Hematopoietic multipotent progenitor cell (in vitro differentiated cells): ENCODE measurements at places on chromosomes 6 and 20.

- no peak for DNase-seq
Measured at GRCh38 chr6:10395704-10396546, 18.9 kb downstream of the TFAP2A start.

DNA sequence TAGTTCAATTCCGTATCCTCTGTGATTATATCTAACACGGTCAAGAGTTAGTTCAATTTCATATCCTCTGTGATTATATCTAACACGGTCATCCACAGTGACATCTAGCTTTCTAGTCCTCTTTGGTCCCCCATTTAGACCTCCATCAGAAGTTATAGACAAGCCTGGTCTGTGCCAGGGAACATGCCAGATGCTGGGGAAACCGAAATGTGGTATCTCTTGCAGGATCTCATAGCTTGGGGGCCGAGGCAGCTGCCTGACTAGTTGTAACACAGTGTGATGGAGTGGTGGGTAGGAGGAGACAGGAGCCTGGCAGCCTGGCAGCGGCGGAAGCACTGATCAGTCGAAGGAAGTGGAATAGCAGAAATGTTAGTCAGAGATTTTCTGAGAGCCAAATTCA lies 13.8 kb upstream of the SMOC2 start:
- no peak for DNase-seq

DNA sequence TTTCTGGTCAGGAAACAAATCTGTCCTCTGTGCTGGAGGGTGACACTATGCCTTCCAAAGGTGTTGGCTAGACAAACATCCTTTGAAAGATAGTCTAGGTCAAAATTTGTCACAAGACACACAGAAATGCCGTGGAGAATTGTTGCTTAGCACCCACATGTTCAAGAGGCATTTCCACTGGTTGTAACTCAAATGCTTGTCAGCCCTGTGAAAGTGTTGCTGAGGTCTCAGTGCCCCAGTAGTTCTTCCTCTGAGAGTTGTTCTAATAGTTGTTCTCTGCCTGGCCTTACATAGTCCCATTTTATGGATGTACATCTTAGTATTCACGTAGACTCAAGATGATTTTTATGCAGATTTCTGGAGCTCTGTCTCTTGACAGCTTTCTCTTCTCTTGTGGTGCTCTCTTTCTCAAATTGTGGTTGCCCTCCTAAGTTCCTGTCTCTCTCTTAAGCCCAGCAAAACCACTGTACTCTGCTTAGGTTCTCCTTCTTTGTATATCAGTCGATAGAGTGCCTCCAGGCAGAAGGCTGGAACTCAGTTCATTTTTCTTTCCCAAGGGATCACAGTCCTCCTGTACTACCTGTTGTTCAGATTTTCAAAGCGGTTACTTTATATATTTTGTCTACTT lies 39.5 kb upstream of the REV3L start:
- DNase-seq: no peak

DNA sequence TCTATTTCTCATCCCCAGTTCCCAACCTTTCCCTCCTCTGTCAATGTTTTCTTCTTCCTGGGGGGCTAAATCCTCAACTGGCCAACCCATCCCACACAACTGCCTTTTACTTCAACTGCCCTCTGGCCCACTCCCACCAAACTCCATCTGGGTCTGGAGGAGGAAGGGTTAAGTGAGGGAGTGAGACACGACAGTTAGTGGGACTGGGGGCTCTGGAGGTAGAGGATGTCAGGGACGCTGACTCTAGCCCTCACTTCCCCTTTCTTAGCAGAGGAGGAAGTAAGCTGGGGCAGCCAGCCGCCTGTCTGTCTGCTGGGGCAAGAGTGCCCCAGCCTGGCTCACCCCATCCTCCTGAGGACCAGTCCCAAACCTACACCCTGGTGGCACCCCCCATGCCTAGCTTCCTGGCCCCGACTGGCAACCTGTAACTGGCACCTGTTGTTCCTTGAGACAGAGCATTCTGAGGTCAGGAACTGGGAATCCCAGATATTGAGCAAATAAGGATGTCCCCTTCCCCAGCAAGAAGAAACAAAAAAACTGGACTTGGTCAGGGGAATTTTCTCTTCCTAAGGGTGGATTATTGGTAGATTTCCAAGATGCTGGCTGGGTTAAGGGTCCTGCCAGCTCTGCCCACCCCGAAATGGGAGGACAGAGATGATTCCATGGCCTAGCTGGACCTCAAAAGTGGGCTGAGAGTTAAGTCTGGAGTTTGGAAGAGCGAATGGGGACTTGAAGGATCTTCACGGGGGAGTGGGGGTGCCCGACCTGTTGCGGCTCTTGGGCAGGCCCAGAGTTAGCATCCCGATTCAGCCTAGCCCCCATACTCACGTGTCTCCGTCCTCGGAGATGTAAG lies 971 bp downstream of the NFKBIE start:
- DNase-seq: peak; percentile 84

GRCh38 chr6:82204020-82204419 lies 43.5 kb downstream of the IBTK start:
- no peak for DNase-seq

GRCh38 chr6:29739882-29740261 lies 16.6 kb downstream of the HLA-F start:
- no peak for DNase-seq

- no peak for DNase-seq
Measured at GRCh38 chr6:121847806-121848522, 412.5 kb downstream of the GJA1 start.

GRCh38 chr6:17179530-17180073 lies 77.8 kb downstream of the STMND1 start:
- DNase-seq: no peak

GRCh38 chr20:906703-907270 lies 9.3 kb downstream of the ANGPT4 start:
- DNase-seq: no peak

DNA sequence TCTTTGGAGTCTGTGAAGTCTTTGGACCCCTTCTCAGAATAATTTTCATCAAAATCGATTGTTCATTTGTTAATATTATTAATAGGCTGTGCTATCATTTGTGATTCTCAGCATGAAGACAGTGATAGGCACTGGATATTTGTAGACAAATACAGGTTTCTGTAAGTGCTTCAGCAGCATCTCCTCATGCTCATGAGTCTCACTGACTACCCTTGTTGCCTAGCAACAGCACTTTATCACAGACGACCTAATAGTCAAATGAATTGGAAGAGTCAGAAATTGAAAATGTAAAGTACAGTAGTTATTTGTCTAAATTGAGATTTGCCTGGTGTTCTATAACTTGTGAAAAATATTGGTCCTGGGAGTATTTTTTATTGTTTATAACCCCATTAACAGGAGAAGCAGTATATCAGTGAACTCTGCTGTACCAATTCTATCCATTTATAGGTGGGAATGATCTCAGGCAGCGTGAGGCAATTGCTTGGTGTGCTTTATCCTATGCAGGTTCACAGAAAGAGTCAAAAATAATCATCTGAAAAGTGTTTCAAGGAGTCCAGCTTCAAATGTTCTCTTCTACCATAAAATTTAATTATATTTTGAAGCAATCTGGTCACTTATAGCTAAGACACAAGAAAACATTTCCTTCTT lies 684.6 kb downstream of the RFPL4B start:
- DNase-seq: no peak

DNA sequence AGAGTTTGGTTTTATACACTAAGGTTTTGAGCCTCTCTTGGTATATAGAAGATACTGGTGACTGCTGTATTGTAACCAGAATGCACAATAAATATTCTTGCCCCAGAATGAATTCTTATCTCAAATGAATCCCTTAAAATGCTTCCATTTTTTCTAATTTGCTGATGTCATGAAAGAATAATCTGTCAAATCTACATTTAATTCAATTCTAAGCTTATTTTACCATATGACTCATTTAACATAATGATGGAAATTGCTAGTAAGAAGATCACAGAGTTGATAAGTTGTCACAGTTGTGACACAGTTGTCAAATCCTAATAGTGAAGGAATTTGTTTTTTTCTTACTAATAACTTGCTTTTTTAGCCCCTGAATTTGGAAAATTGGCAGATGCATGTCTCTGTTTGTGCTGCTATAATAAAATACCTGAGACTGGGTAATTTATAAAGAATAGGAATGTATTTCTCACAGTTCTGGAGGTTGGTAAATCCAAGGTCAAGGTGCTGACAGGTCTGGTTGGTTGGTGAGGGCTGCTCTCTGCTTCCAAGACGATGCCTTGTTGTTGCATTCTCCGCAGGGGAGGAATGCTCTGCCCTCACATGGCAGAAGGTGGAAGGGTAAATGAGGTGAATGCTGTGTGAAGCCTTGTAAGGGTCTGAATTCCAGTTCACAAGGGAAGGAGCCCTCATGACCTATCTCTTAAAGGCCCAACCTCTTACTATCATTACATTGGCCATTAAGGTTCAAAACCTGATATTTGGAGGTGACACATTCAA lies 4.7 kb downstream of the ECT2L start:
- DNase-seq: no peak

- DNase-seq: no peak
Measured at GRCh38 chr6:89449193-89449592, 16.2 kb downstream of the ANKRD6 start.

GRCh38 chr20:52402514-52402913 lies 210.9 kb upstream of the ZFP64 start:
- no peak for DNase-seq

- no peak for DNase-seq
Measured at GRCh38 chr6:163570579-163571231, 156.2 kb downstream of the QKI start.

DNA sequence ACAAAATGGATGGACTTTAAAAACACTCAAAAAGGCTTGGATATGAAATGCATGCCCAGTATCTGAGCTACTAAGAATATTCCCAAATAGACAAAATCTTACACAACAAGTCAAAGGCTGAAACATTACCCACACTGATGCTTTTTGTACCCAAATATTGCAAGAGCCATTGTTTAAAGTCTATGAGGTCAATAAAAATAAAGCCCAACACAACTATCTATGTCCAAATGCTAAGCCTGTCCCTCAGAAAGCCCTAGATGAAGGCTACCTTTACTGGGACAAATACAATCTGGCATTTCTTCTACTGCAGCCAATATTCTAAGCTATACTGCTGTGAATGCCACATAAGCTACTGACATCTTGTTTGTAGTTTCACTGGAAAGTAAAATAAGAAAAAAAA lies 54.3 kb downstream of the RALGAPA2 start:
- DNase-seq: no peak

GRCh38 chr6:3061501-3061941 lies 6.8 kb upstream of the RIPK1 start:
- no peak for DNase-seq

DNA sequence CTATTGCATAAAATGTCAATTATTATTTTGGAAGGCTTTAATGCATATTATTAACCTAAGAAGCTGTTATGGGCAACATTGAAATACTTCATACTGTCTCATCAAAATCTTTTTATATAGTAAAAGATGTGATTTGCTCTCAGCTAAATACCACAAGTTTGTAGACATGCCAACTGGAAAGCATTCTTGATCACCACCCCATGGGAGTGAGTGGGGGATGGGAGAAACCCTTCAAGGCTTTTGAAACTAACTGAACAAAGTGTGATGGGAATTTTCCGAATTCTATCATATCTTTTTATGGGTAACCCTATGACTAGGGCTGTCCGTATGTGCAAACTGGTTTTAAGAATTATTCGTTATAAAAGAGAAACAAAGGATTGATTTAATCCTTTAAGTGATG lies 377.3 kb upstream of the JAG1 start:
- DNase-seq: no peak
